Central memory CD4-positive, alpha-beta T cell (primary cell): ENCODE measurements at places on chromosomes 1 and 21.
A peak's percentile ranks its signal among the peaks of the same experiment; 100 is the strongest.

- DNase-seq, result no peak
Measured at GRCh38 chr1:115428676-115429075, 90.6 kb upstream of the NGF start.

DNA sequence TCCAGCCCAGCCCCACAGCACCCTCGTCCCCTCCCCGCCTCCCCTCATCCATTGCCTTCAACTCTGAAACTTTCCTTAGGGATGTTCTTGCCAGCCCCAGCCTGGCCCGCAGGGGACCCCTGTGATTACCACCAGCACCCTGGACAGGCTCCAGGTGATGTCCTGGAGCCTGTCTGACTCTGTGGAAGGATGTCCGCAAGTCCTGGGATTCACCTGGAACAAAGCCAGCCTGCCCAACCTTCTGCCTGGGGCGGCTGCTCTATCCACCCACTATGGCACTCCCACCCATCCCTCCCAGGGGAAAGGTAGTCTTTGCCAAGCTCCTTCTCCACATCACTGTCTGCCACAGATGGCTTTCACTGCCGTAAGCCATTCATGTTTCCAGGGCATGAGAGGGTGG lies 24.4 kb upstream of the PTPRF start:
- no peak for DNase-seq

DNA sequence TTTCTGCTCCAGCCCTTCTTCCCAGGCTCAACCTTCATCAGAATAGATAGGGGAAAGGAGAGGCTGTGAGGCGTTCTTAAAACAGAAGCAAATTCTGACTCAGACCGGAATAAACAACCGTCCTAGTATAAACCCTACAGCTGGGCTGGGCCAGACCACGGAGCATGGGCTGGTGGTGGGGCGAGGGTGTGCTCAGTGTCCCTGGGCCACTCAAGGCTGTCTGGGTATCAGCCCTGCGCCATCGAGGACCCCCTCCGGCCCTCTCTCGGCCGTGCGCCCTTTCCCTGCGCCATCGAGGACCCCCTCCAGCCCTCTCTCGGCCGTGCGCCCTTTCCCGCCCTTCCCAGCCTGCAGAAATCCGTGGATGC lies 36.0 kb downstream of the CAPN2 start:
- DNase-seq, result no peak

- no peak for DNase-seq
Measured at GRCh38 chr21:34135330-34135729, 62.0 kb downstream of the MRPS6 start.

GRCh38 chr1:39733161-39733560 lies 5.5 kb upstream of the PPIE start:
- no peak for DNase-seq

GRCh38 chr1:5389101-5389885 lies 602.9 kb downstream of the NPHP4 start:
- DNase-seq, result peak; percentile 80

DNA sequence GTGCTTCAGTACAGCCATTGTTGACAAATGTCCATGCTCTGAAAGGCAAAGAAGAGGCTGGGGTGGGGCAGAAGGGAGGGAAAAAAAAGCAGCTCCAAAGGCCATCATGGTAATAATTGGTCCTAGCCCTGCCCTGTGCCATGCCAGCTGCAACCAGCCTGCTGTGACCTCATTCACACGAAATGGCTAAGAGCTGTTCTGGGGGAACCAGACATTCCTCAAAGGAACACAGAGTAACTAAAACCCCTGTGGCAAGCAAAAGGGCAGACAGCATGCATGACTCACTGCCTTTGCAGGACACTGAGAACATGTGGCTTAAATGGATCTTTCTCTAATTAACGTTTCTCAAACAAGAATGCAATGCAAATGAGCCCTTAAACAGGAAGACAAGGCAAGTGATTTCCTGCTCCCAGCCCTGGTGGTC lies 42.3 kb downstream of the STYXL2 start:
- DNase-seq, result no peak

GRCh38 chr1:234972411-234973191 lies 156.0 kb downstream of the TOMM20 start:
- DNase-seq, result peak; percentile 48

- DNase-seq, result peak; percentile 10
Measured at GRCh38 chr21:25638660-25639550, at the start of gene JAM2. Gene JAM2 (plus strand): TSS chr21:25639258. CDS start chr21:25639822, 564 bp downstream.

DNA sequence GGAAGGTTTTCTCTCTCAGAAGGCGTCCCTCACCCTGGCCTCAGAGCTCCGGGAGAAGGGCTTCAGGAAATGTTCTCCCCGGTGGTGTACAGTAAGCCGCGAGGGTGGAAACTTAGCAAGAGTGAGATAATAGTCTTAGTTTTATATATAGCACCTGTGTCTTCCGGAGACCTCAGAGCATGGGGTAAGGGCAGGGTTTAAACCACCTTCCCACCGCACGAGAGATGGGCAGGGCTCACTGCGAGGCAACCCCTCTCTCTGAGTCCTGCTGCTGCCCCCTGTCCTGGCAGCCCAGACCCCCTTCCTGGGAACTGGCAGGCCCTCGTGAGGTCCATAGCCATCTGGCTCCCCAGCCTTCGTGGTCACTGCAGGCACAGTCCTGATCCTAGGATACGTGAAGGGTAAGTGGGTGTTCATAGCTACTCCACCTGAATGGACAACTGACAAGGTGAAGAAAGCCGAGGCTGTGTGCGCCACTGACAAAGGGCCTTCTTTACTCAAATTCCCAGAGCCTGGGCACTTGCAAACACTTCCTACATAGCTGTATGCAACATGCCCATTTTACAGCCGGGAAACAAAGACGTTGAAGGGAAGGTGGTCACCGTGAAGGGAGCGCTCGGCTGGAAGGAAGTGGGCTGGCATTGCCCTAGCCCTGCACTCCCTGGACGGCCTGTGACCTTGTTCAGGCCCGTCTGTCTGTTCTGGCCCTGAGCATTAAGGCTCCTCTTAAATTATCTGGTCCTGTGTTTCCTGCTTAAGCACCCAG lies 26.9 kb downstream of the ITPKB start:
- peak; percentile 63 for DNase-seq

DNA sequence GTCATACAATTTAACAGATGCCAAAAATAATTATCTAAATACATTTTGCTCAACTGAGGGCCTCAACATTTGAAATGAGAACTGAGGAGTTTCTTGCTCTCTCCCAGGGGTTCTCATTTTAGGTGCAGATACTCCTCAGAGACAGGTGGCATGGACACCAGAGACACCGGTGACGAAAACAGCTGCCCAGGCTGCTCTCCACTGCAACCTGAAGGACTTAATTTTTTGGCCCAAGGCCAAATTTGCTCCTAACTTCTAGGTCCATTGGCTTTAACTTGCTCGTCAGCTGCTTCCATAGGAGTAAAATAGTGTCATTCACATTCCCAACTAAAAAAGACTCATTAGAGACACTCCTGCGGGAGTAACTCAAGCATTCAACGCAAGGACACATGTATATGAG lies 87.0 kb downstream of the NRIP1 start:
- no peak for DNase-seq

GRCh38 chr1:168970926-168971659 lies 135.4 kb upstream of the ATP1B1 start:
- DNase-seq, result no peak

- DNase-seq, result no peak
Measured at GRCh38 chr1:151501474-151501873, 9.7 kb upstream of the CGN start.

- no peak for DNase-seq
Measured at GRCh38 chr1:196449460-196449859, 158.8 kb downstream of the KCNT2 start.

- no peak for DNase-seq
Measured at GRCh38 chr1:10078494-10078893, 45.7 kb downstream of the UBE4B start.

- no peak for DNase-seq
Measured at GRCh38 chr1:100683448-100684349, 35.8 kb upstream of the VCAM1 start.

DNA sequence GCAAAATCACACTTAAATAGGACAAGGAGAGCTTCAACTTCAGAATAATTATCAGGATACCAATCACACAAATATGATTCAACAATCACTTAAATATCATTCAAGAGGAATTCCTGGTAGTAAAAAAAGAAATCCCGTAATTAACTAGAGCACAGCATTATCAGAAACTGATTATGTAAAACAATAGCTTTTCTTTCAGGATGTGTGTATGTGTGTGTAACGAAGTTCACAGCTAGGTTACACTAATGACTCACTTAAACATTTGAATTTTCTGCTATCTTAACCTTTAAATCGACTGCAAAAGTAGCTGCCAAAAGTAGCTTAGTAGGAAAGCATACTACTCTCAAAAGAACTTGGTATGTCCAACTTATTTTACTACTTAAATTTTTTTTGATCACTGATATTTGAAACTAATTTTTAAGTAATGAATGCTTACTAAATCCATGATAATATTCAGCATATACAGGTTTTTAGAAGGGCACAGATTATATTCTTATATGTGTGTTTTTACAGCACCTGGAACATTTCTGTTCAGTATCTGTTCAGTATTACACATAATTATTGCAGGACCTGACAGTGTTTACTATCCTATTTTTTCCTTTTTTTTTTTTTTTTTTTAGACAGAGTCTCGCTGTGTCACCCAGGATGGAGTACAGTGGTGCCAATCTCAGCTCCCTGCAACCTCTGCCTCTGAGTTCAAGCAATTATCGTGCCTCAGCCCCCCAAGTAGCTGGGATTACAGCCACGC lies 4.2 kb downstream of the RERE start:
- no peak for DNase-seq

DNA sequence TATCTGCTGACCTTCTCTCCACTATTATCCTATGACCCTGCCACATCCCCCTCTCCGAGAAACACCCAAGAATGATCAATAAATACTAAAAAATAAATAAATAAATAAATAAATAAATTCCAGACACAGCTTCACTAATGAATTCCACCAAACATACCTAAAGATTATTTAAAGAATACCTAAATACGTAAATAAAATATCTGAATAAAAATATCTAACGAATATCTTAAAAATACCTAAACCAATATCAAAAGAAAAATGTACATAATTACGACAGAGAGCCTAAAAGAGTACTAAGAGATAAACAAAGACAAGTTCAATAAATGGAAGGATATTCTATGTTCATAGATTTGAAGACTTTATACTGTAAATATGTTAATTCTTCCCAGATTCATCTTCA lies 132.5 kb downstream of the FAF1 start:
- DNase-seq, result no peak

DNA sequence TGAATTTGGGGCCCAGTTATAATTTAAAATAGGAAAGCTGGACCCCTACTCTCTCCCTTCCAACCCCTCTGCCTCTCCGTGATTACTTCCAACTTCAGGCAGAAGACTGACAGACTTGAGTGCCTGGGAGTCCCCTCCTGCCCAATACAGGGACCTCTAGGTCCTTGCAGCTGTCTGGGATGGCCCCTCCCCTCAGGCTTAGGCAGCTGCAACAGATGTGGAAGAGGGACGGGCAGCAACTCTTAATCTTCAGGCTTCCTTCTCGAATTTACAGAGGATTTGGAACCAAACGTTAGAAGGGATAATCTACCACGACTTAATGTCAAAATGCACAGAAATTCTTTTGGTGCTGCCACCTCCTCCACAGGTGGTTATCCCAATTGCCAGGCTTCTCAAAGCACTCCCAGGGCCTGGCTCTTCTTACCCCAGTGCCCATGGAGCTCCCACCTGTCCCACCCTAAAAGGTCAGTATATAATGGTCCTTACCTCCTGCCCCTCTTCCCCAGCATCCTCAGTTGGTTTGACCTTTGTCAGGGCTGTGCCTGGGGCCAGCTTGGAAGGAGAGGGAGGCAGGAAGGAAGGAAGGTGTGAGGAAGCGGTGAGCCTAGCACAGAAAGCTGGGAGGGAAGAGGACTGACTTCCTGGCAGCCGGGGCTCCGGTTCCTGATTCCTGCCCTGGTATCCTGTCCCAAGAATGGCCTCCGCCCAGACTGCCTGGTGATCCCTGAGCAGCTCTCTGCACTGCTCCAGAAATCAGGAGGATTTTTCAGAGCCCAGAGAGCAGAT lies 2.8 kb downstream of the PEA15 start:
- no peak for DNase-seq

DNA sequence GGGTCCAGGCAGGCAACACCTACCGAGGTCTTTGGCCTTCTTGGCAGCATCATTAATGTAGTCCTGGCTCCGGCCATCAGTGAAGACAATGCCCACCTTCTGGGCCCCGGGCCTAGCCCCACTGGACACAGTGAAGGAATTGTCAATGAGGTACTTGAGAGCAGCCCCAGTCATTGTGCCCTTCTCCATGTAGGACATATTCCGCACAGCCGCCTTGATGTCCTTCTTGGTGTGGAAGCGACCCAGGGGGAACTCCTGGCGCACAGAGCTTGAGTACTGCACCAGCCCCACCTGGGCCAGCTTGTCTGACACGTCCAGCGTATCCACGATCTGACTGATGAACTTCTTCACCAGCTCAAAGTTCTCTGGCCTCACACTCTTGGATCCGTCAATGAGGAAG lies 7.5 kb downstream of the MATN1 start:
- no peak for DNase-seq

DNA sequence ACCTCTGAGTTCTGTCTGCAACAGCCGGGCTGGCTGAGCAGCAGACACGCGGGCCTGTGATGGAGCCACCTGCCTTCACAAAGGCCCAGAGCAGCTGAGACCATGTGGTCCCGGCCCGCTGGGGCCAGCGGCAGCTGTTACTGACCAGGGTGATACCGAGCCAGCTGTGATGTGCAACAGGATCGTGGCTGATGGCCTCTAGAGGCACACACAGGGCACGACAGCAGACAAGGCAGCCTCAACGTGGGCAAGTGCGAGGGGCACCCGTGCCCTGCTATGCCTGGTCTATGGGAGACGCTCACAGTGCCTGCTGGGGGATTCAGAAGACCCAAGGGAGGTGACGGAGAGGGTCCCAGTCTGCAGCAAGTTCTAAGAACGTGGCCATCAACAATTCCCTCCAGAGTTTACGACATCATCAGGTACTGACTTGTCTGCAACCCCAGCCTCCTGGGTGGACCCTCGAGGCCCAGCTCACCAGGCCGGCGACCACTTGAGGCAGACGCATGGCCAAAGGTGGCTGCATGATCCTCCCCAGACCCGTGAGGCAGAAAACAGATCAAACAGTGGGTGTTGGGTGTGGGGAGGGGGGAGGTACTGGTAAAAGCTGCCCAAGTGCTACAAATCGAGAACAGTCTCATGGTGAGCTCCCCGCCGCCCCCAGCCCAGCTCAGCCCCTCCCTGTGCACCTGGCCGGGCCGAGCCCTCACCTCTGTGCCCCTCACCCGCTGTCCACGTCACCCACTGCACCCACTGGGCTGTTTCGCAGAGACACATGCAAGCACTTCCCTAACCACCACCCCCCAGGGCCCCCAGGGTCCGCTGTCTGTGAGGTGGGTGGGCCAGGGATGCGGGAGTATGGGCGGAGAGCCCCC lies 6.0 kb downstream of the POFUT2 start:
- DNase-seq, result no peak

- DNase-seq, result no peak
Measured at GRCh38 chr1:14945132-14946010, 208.2 kb upstream of the TMEM51 start.

- DNase-seq, result peak; percentile 9
Measured at GRCh38 chr1:113046569-113046968, 26.4 kb upstream of the LRIG2 start.

DNA sequence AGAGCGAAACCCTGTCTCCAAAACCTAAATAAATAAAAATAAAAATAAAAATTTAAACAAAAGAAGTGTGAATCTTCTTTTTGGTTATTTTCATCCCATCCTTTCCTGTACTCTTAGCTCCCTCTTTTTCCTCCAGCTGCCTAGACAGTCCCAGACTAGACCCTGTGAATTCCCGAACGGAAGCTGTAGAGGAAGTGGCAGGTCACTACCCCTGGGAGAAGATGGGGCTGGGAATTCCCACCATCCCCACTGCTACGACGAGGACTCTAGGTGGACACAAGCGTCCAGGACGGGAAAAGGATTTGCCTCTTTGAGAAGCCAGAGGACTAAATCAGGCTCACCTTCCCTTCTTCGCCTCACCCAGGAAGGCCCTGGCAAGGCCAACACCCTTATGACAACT lies 12.6 kb downstream of the RHBDL2 start:
- DNase-seq, result no peak
